ENCODE measurements at places on chromosomes 5 and 9.

DNA sequence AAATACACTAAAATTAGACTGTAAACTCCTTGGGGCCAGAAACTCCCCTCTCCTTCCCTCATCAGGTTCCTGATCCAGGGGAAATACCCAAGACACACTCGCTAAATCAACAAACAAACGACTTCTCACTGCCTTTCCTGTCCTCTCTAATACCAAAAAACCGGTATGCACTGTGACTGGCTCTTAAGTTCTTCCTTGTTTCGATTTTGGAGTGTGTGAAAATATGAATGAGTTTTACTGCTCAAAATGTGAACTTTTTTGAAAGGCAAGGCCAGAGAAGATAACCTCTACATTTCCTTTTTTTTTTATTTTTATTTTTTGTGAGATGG, 81.1 kb upstream of the EPB41L4B start:
- DNase-seq: no peak

DNA sequence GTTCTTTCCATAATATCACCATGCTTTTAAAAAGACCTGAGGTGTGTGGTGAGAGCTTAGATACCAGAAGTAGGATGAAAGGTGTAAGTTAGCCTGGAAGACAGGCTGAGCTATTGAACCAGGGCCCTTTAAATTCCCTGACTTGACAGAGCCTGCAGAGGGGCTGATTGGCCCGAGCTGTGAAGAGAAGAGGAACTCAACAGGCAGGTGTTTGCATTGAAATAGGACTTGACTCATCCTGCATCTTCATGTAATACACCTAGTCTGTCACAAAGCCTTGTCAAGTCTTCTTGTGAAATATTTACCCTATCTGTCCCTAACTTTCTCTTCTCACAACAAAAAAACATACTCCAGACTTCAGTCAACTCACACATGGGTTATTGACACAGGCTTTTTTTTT, 16.6 kb upstream of the ANP32B start:
- DNase-seq: no peak

DNA sequence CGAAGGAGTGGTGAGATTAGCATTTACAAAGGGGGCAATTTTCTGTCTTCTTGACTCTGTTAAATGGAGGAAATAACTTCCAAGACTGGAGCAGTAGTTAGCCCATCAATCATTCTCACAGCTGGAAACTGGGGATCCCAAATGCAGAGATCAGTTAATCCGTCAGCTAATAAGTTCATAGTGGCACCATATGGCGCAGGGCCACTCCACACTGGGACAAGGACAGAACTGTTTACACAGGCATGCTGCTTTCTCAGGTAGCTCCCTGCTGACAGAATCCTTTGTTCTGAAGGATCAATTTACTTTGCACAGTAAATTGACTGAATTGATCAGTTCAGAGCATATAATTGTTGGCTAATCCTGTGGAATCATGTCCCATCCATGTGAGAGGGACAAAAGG, 395.7 kb downstream of the TMEM161B start:
- DNase-seq: no peak

GRCh38 chr9:33452828-33453271, 5.5 kb upstream of the AQP3 start:
- no peak for DNase-seq

DNA sequence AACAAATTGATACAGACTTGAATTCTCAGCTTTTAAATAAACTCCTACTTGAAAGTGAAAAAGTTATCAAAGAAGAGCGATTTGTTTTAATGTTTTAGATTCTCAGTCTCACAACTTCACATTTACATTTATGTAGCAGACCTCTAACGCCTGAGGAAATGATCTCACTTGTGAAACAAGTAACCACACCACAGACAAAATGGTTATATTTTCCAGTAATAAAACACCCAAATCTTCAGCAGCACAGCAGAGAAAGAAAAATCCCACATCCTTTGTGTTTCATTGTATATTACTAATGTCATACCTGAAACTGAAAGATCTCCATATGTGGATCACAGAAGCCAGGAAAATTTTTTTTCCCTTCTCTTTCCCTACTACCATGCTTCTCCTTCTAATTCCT, 29.8 kb upstream of the GZMA start:
- DNase-seq: no peak

- no peak for DNase-seq
These were observed 132.2 kb downstream of the RXRA start for GRCh38 chr9:134458207-134459108.

DNA sequence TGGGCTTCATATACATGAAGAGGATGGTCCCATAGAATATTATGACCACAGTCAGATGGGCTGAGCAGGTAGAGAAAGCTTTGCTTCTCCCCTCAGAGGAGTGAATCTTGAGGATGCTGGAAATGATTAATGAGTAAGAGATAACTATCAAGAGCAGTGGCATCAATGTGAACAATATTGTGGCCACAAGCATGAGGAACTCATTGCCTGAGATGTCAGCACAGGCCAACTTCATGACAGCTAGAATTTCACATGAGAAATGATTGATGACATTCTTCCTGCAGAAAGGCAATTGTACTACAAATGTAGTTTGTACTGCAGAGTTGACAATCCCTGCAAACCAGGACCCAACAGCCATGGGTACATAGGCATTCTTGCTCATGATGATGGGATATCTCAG, 586 bp downstream of the OR13C9 start:
- no peak for DNase-seq

All from GM12878 (cell line).